ENCODE measurements at places on chromosomes 16 and 17.
A peak's percentile ranks its signal among the peaks of the same experiment; 100 is the strongest.

DNA sequence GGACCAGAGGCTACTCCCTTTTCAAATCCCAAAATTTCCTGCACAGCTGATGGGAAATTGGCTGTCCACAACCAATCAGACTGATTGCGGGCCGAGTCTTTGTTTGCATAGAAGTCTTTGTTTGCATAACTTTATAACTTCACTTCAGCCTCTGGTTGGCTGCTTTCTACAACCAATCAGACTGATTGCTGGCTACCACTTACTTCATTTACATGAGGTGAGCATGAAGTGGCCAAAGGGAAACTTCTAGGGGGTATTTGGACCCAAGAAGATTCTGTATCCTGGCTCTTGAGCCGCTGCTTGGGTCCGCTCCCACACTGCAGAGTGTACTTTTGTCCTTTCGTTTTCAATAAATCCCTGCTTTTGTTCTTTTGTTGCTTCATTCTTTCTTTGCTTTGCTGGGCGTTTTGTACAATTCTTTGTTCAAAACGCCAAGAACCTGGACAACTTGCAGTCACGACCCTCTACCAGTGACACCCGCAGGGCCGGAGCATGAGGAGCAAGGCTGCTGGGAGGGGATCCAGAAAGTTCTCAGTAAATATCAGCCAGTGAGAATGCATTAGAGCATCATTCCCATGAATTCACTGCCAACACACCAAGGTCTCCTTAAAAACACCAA lies 67.5 kb downstream of the IQCK start:
- no peak for DNase-seq

DNA sequence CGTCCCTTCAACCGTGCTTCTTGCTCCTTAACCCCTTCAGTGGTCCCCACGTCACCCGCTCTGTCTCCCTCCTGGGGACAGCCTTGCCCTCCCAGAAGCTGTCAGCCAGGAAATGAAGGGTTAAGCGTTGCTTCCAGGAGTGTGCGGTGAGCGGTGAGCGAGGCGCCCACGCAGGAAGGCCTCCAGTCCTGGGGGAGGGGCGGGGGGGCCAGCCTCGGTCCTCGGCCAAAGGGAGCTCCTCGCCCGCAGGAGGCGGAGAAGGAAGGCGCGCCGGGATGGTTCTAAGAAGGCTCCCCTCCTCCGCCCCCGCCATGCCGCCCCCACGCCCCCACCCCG lies 2.3 kb downstream of the RBFOX3 start:
- DNase-seq: no peak

DNA sequence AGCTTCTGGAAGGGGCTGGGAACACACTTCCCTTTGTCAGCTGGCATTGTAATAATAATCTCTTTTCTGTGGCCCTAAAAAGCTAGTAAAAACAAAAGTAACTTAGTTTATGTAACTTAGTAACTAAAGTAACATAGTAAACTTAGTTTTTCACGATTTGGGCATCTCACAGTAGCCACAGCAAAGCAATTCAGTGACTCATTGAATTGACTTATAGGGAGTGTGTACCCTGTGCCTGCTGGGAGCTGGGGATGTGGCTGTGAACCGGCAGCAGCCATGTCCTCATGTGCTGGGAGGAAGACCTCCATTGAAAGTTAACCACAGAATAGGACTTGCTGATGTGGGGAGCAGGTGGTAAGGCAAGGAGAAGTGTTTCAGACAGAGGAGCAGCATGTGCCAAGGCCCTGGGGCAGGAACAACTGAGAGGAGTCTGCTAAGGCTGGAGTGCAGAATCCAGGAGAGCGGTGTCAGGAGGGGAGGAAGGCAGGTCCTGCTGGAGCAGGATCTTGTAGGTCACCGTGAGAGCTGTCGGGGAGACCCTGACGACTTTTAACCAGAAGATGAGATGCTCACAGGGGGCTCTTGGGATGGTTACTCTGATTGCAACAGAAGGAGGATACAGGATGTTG lies 112.8 kb downstream of the PLCG2 start:
- no peak for DNase-seq

- no peak for DNase-seq
Measured at GRCh38 chr17:75457047-75457654, 716 bp downstream of the TMEM94 start.

- no peak for DNase-seq
Measured at GRCh38 chr17:6583411-6583810, 27.1 kb upstream of the PITPNM3 start.

DNA sequence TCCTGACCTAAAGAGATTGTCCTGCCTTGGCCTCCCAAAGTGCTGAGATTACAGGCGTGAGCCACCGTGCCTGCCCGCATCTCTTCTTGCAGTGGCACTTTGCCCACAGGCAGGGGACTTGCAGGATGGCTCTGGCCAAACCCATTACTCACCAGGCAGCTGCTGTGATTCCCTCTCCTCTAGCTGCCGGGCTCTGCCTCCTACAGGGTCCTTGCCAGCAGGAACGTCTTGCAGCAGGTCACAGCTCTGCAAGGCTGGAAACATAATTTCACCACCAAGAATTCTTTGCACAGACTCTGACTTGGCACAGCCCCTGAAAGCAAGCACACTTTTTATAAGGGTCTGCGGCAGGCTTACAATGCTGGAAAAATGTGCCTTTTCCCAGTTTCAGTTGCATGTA lies 20.3 kb downstream of the COX4I1 start:
- no peak for DNase-seq

DNA sequence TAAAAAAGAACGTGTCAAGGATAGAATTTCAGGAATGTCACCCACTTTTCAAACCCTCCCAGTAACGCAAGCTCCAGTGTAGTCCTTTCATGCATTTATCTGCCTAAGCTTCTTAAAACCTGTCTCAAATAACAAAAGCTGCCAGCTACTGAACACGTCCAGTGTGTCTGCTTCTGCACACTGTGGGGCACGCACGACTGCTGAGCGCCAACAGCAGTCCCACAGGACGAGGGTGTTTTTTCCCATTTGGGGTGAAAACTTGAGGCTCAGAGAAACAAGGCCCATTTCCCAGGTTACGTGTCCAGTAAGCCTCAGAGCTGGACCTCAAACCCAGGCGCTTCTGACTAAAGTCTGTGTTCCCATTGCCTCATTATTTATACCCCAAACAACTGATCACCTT lies 17.2 kb downstream of the NTAN1 start:
- DNase-seq: no peak

- no peak for DNase-seq
Measured at GRCh38 chr16:15798671-15799070, 58.2 kb downstream of the MYH11 start.

DNA sequence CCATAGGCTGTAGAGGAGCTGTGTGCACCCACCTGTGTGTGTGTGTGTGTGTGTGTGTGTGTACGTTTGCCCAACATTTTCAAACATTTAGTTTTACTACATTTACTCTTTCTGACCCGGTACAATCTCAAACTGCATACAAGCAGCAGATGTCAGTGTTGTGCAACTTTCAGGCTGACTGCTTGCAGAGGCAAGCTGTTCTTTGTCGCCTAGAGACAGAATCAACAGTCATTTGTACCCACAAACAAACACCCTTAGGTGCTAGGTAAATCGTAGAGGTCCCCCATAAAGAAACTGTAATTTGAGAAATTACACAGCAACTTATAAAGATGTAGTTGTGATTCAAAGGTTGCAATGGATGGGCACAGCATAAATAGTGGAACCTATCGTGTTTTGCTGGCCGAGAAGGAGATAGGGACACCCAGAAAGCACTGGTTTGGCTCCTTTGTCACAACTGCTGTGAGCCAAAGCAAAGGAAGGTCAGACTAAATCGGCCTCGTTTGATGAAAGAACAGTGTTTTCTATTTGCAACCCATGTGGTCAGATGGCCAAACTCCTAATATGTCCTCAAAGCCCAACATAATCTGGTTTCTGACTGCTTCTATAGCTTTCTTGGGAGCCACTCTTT lies 478.4 kb downstream of the TOX3 start:
- no peak for DNase-seq

GRCh38 chr16:69083306-69083941 lies 22.0 kb upstream of the HAS3 start:
- DNase-seq: no peak

DNA sequence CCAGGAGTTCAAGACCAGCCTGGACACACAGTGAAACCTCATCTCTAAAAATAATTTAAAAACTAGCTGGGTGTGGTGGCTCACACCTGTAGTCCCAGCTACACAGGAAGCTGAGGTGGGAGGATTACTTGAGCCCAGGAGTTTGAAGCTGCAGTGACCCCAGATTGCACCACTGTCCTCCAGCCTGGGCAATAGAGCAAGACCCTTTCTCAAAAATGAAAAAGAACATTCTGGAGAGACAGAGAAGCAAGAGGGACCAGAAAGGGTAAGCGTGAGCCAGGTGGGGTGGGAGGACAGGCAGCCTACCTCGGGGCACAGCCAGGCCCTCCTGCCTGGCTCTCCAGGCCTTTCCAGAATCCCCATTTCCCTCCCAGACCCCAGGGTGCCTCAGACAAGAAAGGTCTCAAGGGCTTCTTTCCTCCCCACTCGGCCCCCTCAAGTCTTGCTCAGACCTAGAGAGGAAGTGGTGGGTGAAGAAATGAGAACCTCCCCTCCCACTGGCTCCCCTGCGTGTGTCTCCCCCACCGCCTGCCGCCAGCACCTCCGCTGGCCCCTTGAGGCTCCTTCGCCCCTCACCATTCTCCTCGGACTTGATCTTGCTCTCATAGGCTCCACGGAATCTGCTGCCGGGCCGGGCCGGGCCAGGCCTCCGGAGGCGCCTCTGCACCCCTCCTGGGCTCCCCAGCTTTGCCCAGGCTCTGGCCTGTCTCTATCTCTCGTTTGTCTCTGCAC lies 503 bp downstream of the C16orf54 start:
- no peak for DNase-seq

- no peak for DNase-seq
Measured at GRCh38 chr17:36048066-36048465, 16.0 kb upstream of the CCL18 start.

DNA sequence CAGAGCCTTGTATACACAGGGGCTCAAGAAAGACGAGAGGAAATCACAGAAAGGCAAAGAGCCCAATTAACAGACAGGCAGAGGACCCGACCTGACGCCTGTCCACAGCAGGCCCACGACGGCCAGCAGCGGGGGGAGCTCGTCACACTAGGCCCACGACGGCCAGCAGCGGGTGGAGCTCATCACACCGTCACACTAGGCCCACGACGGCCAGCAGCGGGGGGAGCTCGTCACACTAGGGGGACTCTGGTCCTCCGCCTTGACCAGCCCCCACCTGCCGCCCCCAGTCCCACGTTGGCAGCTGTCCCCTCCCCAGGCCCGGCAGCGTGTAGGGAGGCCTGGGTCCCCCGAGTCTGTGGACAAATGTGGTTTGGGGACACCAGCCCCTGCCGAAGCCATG lies 23.7 kb upstream of the GNG13 start:
- no peak for DNase-seq

- DNase-seq: no peak
Measured at GRCh38 chr16:87002717-87003413, 314.3 kb downstream of the C16orf95 start.

GRCh38 chr16:47958726-47959125 lies 197.1 kb downstream of the ABCC12 start:
- no peak for DNase-seq

DNA sequence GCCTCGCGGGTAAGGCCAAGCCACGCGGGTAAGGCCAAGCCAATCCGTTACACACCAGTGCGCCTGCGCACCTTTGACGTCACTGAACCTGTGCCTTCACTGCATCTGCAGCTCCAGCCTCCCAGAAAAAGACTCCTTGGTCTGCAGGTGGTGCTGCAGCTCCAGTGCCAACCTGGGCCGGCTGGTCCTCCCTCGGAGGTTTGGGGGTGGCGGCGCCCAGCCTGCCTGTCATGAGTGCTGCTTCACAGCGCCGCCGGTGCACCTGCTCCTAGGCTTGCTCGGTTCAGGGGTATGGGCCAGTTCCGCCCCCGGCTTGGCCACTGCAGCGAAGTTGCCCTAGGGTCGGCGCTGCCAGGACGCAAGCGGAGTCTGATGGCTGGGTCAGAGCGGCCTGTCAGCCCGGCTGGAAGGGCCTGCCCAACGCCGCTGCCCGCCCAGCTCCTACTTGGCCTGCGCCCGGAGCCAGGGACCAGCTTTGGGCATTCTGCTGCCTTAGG lies 146.6 kb downstream of the USP22 start:
- DNase-seq: peak; percentile 58

DNA sequence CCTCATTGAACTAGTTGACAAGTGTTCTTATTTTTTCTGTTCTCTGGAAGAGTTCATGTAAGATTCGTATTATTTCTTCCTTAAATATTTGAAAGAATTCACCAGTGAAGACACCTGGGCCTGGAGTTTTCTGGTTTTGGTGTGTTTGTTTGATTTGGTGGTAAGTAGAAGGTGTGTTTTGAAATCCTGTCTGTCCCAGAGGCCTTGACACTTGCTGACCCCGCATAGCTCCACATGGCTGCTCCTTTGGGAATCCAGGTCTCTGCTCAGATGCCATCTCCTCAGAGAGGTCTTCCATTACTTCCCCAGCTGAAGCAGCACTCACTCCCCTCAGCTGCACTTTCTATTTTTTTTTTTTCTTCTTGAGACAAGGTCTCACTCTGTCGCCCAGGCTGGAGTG lies 5.7 kb upstream of the NUP93 start:
- DNase-seq: no peak

DNA sequence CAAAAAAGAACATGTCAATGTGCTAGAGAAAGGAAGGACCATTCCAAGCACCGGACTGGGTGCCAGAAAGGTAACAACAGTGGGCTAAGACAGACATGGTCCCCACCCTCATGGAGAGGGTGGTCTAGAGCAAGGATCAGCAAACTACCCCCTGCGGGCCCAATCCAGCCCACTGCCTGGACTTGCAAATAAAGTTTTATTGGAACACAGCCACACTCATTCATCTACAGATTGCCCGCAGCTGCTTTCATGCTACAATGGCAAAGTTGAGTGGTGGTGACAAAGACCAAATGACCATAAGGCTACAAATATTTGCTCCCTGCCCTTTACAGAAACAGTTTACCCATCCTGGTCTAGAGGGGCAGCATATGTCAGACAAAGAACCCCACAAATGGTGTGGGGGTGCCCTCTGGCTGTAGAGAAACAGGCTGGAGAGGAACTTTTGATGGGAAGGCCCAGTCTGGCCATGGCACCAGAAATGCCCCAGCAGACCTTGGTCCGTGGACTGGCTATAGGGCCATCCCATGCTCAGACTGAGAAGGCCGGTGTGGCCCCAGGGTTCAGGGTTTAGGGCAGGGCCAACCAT lies 15.2 kb downstream of the CDH5 start:
- no peak for DNase-seq

- no peak for DNase-seq
Measured at GRCh38 chr17:57099165-57099564, 14.1 kb downstream of the AKAP1 start.

DNA sequence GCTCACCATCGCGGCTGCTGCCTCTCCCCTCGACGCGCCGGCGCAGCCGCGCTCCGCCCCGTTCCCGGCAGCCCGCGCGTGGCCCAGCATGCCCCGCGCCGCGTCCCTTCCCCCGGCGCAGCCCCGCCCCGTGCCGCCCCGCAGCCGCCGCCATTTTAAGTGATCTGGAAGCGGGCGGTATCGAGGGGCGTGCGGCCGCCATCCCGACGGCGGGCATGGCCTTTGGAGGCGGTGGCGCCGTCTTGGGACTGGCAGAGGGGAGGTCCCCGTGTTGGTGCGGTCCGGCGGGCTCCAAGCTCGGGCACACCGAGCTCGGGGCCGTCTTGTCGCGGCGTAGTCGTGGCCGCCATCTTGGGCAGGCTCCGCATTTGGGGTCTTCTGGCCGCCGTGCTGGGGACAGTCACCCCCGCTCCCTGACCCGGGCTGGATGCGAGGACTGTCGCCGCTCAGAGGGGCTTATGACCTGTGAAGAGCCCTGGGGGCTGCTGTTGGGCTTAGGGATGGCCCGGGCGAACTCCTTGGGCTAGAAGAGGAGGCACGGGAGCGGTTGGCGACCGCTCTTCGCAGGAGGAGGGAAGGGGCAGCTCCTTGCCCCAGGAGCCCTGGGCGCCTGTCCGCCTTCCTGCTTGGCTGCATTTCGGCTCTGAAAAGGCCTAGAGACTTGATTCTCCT lies at the start of gene ELOB:
ELOB (minus strand) TSS at position 50 of the 672 bp plus-strand sequence; CDS start at position 9, 41 bp downstream.
- peak; percentile 90 for DNase-seq

Data from ureter (tissue), 1 donor.